Neural crest cell (in vitro differentiated cells): ENCODE measurements at places on chromosomes 7 and 10. TPM values are rescaled to one million over a fixed set of nuclear protein-coding genes. Genes with fewer than 3 reads are reported as not detected.

DNA sequence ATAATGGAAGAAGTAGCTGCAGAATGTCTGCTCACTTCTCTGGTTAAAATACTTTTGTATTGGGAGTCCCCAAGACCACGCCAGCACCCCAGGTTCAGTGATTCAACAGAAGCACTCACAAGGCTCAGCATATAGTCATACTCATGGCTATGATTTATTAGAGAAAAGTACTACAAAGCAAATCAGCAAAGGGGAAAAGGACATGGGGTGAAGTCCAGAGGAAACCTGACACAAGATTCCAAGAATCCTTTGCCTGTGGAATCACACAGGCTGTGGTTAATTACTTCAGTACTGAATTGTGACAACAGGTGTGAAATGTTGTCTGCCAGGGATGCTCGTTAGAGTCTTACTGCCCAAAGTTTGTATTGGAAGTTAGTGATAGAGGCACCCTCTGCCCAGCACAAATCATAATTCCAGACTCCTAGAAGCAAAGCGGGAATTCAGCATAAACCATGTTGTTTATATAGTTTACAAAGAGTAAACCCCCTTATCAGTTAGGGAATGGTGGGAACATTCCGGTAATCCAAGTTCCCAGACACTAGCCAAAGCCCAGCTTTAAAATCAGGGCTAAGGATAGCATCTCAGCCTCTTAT lies 79.4 kb downstream of the HYCC1 start:
- H3K4me1 ChIP-seq, result no peaks in the 10 kb centered on the region
- H3K27me3 ChIP-seq, result no peaks in the 10 kb centered on the region
- H3K36me3 ChIP-seq, result peaks cover 8% of the 10 kb centered on the region
- no peak overlapping the region for H3K27ac ChIP-seq

DNA sequence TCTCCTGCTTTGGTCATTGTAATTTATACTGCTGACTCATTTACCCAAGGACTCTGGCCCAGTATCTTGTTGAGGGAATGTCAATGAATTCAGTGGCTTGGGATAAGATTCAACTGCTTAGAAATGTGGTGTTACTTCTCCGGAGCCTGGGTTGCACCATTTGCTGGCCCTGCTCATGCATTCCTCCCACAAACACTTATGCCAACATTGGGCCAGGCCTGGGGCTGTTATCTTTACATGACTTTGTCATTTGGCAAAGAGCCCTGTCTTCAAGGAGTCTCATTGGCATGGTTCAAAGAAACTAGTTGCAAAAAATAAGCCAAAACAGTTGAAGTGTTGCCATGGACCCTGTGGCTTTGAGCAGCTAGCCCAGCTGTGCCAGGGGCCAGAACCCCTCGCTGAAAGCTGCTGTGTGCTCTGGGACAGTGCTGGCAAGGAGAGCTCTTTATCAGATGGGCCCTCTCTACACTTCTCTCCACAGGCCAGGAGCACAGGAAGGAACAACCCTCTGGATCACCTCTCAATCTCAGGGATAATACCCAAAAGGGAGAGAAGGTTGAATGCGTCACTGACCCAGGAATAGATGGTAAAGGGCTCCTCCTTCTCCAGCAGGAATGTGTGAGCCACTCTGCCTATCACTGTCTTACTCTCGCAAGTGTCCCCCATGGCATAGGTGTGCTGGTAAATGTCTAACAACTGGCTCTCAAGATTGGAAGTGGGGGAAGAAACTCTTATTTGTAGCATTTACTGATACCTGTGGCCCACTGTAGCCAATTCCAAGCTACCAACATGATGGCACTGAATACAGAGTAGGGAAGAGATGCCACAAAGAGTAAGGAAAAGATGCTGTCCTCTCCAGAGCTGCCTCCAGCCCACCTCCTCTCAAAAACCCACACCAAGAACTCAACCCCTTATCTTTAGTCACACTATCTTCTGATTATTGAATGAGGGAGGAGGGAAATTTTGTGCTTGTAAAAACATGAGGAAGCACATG lies 23.5 kb upstream of the PDE1C start:
- H3K27ac ChIP-seq, result no peak overlapping the region
- no peaks in the 10 kb centered on the region for H3K4me1 ChIP-seq
- DNase-seq, result no peak
- no peaks in the 10 kb centered on the region for H3K36me3 ChIP-seq
- H3K27me3 ChIP-seq, result peaks cover 16% of the 10 kb centered on the region

GRCh38 chr10:93757801-93758507 lies at the start of gene LGI1:
LGI1 (plus strand) TSS chr10:93757936; CDS start chr10:93758145, 209 bp downstream.
- H3K4me1 ChIP-seq, result peaks cover 80% of the 10 kb centered on the region
- peaks cover 18% of the 10 kb centered on the region for H3K27me3 ChIP-seq
- no peaks in the 10 kb centered on the region for H3K36me3 ChIP-seq
- H3K4me3 ChIP-seq, result peak within 1 kb of the TSS; percentile 93

- no peaks in the 10 kb centered on the region for H3K27me3 ChIP-seq
- peaks cover 4% of the 10 kb centered on the region for H3K4me1 ChIP-seq
- no peak overlapping the region for H3K27ac ChIP-seq
- H3K4me3 ChIP-seq, result no peak overlapping the region
- no peaks in the 10 kb centered on the region for H3K36me3 ChIP-seq
- no peak for DNase-seq
Measured at GRCh38 chr7:142104550-142105527, 6.7 kb upstream of the MGAM2 start.

DNA sequence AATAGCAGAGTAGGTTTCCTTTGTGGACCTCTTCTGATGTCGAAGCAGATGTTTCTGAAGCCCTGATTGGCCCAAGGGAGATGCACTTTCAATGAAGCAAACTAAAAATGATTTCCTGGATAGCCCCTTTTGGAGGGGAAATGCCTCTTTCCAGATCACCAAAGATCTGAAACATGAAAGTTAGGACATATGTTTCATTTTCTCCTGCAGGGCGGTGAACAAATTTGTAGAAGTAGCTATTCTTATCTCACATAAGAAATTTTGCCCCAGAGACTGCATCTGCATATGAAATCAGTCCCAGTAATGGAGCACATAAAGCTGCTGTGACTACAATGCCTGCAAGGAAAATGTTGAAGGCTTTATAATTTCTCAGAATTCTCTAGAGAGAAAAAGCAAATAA lies 56.0 kb downstream of the THSD7A start:
- H3K27ac ChIP-seq, result no peak overlapping the region
- no peaks in the 10 kb centered on the region for H3K36me3 ChIP-seq

GRCh38 chr10:23786594-23786993 lies 347.7 kb downstream of the OTUD1 start:
- no peak overlapping the region for H3K27ac ChIP-seq
- no peaks in the 10 kb centered on the region for H3K27me3 ChIP-seq
- H3K4me1 ChIP-seq, result no peaks in the 10 kb centered on the region
- no peaks in the 10 kb centered on the region for H3K36me3 ChIP-seq
- H3K4me3 ChIP-seq, result no peak overlapping the region

DNA sequence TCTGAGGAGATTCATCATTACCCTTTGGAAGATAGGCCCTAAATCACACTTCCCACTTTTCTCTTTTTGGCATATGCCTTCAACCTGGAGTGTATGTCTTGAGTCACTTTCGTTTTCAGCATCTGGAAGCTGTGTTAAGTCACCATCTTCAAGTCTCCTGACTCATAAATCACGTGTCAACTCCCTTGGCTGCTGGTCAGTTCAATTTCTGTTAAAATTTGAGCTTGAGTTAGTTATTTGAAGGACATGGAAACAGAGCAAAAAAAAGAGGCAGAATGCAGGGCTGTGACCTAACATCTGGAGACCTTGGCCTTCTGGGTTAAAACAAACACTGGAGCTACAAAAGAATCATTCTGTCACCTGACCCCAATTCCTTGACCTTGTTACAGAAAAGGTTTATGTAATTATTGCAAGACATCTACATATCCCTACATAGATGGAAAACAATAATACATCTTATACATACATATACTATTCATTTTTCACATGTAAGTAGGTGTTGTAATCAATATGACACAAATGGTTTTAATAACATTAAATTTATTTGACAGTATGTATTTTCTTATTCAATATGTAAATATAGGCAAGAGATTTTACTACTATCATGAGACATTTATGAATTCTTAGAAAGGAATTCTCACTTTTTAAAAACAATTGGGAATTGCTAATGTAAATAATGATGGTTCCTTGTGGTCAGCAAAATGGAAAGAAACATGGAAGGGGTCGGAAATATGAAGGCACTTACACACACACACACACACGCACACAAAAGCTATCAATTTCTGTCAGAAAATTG lies 169.7 kb upstream of the PHYHIPL start:
- DNase-seq, result no peak
- H3K4me3 ChIP-seq, result no peak overlapping the region
- H3K36me3 ChIP-seq, result no peaks in the 10 kb centered on the region
- H3K4me1 ChIP-seq, result peaks cover 28% of the 10 kb centered on the region

GRCh38 chr10:84755311-84755710 lies 426.9 kb downstream of the CCSER2 start:
- H3K4me1 ChIP-seq, result no peaks in the 10 kb centered on the region
- no peaks in the 10 kb centered on the region for H3K36me3 ChIP-seq
- H3K27ac ChIP-seq, result no peak overlapping the region
- H3K27me3 ChIP-seq, result no peaks in the 10 kb centered on the region
- H3K4me3 ChIP-seq, result no peak overlapping the region

GRCh38 chr7:155804897-155805825 lies 7.1 kb downstream of the SHH start:
- peak; percentile 87 for DNase-seq
- H3K4me1 ChIP-seq, result peaks cover 34% of the 10 kb centered on the region
- peak overlapping the region; percentile 65 for H3K4me3 ChIP-seq
- H3K27ac ChIP-seq, result no peak overlapping the region
- H3K27me3 ChIP-seq, result peaks cover 86% of the 10 kb centered on the region

DNA sequence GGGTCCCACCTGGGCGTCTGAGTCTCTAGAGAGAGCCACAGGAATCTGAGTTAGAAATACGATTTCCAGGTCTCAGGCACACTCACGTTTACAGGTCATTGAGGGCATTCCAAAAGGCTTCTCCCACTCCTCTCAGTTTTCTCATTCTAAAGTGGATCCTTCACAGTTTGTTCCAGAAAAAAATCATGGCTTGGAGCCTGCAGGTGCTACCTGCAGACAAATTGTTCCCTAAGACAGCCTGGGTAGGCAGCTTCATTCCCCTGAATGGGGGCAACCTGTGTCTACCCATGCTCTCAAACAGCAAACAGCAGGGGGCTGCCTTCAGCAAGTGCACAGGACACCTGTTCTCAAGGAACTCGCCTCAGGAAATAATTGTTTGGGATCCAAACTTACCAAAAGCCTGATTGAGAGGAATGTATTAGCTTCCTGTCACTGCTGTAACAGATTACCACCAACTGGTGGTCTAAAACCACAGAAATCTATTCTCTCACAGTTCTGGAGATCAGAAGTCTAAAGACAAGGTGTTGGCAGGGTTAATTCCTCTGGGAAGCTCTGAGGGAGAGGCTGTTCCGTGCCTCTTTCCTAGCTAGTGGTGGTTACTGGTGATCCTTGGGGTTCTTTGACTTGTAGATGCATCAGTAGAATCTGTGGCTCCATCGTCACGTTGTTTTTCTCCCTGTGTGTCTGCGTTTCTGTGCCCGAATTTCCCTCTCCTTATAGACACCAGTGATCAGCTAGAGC lies 117.2 kb downstream of the RAB11FIP2 start:
- no peak overlapping the region for H3K27ac ChIP-seq
- no peak overlapping the region for H3K4me3 ChIP-seq
- no peaks in the 10 kb centered on the region for H3K36me3 ChIP-seq
- no peaks in the 10 kb centered on the region for H3K4me1 ChIP-seq

DNA sequence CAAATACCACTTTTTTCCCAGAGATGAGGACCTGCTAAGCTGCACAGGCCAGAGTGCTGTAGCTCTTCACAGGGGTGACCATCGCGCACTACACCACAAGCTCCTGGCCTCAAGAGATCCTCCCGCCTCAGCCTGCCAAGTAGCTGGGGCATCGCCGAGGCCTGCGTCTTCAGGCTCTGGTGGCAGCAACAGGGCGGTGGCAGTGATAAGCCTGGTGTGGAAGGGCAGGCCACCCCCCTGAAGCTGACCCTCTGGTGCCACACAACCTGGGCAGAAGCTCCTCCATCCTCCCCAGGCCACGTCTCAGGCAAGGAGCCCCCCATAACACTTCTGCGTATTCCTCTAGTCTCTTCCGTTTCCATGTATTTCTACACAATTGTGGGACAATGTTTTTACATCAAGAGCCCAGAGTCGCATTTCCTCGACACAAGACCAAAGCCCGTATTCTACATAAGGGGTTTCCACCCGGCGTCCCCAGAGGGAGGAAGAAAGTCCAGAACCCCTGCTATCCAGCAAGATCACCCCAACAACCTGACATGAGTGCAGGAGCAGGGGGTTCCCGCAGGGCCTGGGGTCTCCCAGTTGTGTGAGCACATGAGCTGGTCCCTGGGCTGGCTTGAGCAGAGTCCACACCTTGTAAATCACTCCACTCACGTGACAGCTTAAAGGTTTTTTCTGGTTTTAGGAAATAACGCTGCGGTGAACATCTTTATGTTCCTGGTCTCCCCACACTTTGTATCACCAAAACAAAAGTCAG lies 37.6 kb upstream of the NCAPG2 start:
- H3K27me3 ChIP-seq, result no peaks in the 10 kb centered on the region
- no peaks in the 10 kb centered on the region for H3K4me1 ChIP-seq
- H3K36me3 ChIP-seq, result peaks cover 9% of the 10 kb centered on the region
- no peak overlapping the region for H3K4me3 ChIP-seq
- DNase-seq, result no peak
- H3K27ac ChIP-seq, result no peak overlapping the region

DNA sequence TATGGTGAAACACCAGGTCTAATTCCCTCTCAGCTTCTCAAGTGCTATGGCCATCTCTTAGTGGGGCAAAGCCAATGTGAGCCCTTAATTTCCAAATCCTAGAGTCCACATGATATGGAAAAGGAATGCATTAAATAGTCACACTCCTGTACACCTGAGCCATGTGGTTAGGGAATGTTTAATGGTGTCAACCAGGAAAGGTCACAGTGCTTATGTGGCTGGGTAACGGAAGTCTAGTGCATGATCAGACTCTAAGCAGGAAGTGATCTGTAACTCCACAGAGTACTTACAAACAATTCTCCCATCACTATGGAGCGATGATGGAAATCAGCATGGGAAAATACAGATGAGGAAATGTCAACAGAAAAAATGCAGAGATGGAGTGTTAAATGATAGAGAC lies 148.8 kb downstream of the MAGI2 start:
- DNase-seq, result no peak
- H3K27me3 ChIP-seq, result no peaks in the 10 kb centered on the region
- no peak overlapping the region for H3K4me3 ChIP-seq
- no peak overlapping the region for H3K27ac ChIP-seq
- H3K36me3 ChIP-seq, result no peaks in the 10 kb centered on the region

DNA sequence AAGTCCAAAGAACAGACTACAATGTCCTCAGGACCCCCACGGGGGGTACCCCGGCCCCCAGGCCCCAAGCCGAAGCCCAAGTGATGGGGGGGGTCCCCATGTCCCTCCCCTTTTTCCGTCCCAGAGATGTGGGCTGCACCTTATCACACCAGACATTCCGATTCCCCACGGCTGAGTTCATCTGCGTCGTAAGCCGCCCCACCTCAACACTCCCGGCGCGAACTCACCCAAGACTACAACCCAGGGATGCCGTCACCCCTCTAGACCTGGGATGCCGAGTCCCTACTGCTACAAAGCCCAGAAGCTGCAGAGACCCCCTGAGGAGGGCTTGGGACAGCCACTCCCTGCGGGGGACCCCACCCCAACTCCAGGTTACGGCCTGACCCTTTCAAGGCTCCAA lies 14.5 kb downstream of the PDGFA start:
- no peaks in the 10 kb centered on the region for H3K4me1 ChIP-seq
- H3K36me3 ChIP-seq, result no peaks in the 10 kb centered on the region
- H3K27ac ChIP-seq, result no peak overlapping the region
- DNase-seq, result no peak

GRCh38 chr7:4713183-4713784 lies 31.2 kb downstream of the FOXK1 start:
- H3K4me3 ChIP-seq, result no peak overlapping the region
- no peaks in the 10 kb centered on the region for H3K27me3 ChIP-seq

SPRN gene
- 0.37 and 0.48 TPM in 2 replicates for total RNA-seq

IQCE gene
- total RNA-seq, result 18.4 and 22.4 TPM in 2 replicates

ERV3-1 gene
- 33.0 and 38.1 TPM in 2 replicates for total RNA-seq

IDI2 gene
- not detected in 2 replicates for total RNA-seq

BRAT1 gene
- total RNA-seq, result 47.3 and 52.7 TPM in 2 replicates
